GM10248 (cell line): ENCODE measurements at places on chromosomes 12 and 14.

GRCh38 chr12:112924986-112925385, 13.3 kb upstream of the OAS3 start:
- DNase-seq = peak; percentile 52

GRCh38 chr14:35695647-35696046, 113.4 kb downstream of the RALGAPA1 start:
- DNase-seq = no peak

- no peak for DNase-seq
These were observed 3.0 kb downstream of the SELPLG start for GRCh38 chr12:108630481-108631207.

- peak; percentile 57 for DNase-seq
These were observed 745 bp downstream of the CDCA4 start for GRCh38 chr14:105019861-105020814.

- DNase-seq = no peak
These were observed 143.4 kb upstream of the CPSF6 start for GRCh38 chr12:69095765-69096477.
